ENCODE measurements at places on chromosomes 5 and 9.

GRCh38 chr9:34276772-34277171, 52.3 kb downstream of the KIF24 start:
- DNase-seq = no peak

GRCh38 chr5:154860123-154860522, 1.7 kb downstream of the CNOT8 start:
- DNase-seq = no peak

DNA sequence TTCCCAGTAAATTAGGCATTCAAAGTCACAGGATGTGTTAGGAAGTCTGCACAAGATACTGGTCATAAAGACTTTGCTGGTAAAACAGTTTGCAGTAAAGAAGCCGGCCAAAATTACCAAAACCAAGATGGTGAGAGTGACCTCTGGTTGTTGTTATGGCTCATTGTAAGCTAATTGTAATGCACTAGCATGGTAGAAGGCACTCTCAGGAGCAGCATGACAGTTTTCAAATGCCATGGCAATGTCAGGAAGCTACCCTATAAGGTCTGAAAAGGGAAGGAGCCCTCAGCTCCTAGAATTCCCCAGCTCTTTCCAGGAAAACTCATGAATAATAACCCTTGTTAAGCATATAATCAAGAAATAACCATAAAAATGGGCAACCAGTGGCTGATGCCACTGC, 64.3 kb upstream of the TNC start:
- DNase-seq = no peak

DNA sequence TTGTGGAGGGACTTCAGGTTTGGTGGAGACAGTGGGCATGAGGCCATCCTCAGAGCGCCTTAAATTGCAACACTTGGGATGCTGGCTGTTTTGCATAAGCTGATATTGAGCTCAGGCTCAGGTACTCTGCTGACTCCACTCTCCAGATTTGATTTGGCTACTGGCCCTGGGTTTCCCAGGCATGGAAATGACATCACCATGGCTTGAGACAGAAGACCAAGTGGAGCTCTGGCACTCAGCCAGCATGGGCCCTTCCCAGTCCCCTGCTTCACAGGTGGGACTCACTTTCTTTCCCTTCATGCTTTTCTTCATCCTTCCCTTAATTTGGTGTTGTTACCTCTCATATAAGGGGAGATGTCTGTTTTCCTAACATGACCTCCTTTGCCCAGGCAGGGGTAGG, 72.0 kb upstream of the IL12B start:
- DNase-seq = no peak

- no peak for DNase-seq
Measured at GRCh38 chr9:124269556-124269955, 11.8 kb downstream of the NEK6 start.

DNA sequence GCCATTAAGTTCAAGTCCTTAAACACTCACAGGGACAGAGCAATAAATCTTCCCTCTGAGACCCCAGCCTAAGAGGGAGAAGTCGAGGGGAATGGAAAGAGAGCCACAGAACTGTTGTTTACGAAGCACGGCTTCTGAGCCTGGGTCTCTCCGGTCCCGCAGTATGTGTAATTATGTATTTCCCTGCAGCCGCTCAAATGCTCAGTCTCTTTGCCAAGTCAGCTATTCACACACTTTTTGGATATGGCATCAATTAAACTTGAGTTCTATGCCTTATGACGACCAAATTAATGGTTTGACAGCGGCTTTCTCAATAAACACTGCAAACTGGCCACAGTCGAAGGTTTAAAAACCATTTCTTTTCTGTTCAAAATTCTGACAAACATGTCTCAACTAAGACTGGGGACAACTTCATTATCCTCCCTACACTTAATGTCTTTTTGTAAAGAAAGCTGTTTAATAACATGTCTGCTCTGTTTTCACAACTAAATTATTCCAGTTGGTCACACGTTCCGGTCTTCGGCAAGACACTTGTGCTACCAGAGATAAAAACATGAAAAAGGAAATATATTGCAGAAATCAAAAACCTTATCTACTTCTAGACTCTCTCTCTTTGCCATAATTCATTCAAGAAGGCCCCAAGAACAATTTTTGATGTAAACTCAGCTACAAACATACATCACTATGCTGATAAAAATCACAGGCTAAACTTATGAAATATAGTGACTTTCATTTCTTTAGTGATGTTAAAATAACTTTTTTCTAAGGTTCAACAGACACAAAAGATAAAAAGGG, 203.2 kb downstream of the GAPVD1 start:
- DNase-seq = no peak

DNA sequence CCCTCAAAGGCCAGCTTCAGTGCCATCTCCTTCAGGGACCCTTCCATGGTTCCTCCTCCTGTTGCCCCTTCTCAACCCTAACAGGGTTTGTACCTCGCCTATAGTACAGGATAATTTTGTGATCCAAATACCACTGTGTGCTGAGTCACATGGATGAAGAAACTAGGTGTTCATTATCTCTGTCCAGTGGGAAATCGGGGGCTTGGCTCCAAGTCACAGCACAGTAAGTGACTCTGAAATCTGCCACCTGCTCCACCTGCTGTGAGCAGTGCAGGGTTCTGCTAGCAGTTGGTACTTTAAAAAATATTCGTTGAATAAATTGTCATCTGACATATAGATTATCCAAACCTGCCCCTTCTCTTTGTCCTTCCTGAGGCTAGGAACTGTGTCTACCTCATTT, 123.2 kb upstream of the OTULINL start:
- DNase-seq = no peak

GRCh38 chr5:53424686-53425615, 55.5 kb upstream of the FST start:
- DNase-seq = no peak

- DNase-seq = no peak
Measured at GRCh38 chr5:108762660-108763059, 15.0 kb downstream of the FER start.

DNA sequence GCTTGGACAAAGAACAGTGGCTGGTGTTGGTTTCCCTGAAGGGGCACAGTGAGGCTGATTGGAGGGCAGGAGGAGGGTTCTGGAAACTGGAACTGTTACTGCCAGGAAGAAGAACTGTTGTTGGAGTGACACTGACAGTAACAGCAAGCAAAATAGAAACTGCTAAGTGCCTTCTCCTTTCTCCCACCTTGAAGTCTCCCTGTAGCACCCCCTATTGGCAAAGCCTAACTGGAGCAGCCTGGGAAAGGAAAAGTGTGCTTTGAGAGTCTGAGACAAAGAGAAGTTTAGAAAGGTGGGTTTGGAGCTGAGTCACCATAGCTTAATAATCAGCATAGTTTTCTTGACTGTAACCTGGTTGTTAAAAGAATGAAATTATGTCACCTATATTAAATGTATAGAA, 2.5 kb upstream of the TMEM174 start:
- no peak for DNase-seq

- DNase-seq = no peak
Measured at GRCh38 chr9:127417131-127418036, 6.8 kb upstream of the ZNF79 start.

DNA sequence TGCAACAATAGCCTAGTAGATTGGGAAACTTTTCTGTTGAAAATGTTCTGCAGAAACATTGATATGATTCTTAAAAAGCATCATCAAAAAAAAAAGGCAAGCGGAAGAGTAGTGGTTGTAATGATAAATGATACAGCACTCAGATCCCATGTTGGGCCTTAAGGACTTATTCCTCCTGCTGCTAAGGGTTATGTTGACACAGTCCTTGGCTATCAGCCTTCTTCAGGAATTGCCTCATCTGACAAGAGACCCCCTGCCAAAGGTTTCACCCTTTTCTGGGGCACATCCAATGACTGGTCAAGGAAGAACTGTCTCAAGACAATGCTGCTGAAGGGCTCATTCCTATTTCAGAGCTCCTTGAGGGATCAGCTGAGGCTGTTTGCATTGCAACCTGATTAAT, 44.3 kb upstream of the MAMDC2 start:
- DNase-seq = no peak

- no peak for DNase-seq
Measured at GRCh38 chr5:10607666-10608073, 43.8 kb downstream of the ANKRD33B start.

Data from neural crest cell (in vitro differentiated cells).